ENCODE measurements at places on chromosomes 3 and 15.

DNA sequence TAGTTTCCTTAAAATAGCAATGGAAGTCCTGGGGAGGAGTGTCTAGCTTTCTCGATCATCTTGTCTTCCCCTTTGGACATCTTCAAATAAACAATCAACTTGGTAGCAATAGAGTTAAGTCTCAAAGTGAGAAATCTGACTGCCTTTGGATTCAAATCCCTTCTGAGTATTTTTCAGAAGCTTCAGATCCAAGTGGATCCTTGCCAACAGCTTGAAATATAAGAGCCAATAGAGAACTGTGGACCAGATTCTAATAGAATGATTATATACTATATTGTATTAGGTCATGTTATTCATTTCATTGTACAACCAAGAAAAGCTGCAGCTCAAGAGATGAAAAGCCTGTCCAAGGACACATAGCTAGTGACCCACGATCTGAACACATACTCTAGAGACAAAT is 60.2 kb downstream of the SYNPR start:
- no peak for DNase-seq

- no peak for DNase-seq
These were observed 192.9 kb downstream of the ADAMTSL3 start for GRCh38 chr15:83846847-83847246.

DNA sequence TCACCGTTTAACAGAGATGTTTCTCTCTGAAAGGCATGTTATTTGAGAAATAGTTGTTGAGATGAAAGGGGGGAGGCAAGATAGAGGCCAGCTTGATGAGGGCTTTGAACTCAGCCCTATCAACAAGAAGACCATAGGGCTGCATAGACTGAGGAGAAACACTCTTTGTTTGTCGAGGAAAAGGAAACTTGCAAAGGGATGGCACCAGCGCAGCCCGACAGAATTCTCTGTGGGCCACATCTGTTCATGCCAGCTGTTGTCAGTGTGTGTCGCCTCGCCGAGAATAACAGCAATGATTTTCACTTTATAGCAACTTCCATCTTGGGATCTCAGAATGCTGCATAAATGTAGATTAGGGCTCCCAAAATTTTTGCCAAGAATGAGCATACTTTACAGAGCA is 478.3 kb upstream of the TPRG1 start:
- no peak for DNase-seq

GRCh38 chr15:90190606-90191343 is 10.4 kb upstream of the SEMA4B start:
- no peak for DNase-seq

DNA sequence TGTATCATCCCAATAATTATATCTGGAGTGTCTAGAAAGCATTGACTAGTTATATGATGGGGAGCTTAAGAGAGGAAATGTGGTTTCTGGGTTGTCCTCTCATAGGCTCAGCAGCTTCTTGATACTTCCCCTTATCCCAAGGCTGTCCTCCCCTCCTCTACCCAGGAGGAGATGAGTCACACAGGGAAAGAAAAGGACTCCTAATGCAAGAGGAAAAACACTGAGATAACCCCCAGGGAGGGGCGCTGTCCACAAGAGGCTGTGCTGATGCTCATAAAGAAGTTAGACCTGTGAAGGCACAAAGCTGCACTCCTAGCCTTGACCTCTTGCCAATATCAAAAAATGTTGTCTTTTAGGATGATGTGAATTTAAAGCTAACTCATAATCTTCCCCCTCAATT is 28.8 kb upstream of the GYG1 start:
- no peak for DNase-seq

DNA sequence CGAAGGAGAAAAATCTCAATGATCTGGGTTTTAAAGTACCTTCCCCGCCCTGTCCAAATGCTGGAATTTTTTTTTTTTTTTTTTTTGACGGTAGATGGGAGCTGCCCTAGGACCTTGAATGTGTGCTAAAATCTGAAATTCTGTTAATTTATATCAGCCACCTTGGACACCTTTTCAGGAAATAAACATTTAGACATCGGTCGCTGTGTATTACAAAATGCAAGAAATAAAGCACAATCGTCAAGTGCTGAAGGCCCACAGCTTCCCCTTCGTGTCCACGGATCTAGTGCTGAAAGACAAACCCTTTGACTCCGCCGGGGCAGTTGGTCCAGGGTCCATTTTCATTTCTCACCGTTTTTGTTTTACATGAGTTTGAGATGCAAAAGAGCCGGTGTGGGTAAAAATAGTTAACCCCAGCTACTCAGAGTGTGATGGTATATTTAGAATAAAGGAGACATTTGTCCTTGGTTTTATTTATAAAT is 90.2 kb upstream of the CHD2 start:
- no peak for DNase-seq

- DNase-seq, result no peak
These were observed 191.7 kb upstream of the GADL1 start for GRCh38 chr3:31086148-31086547.

DNA sequence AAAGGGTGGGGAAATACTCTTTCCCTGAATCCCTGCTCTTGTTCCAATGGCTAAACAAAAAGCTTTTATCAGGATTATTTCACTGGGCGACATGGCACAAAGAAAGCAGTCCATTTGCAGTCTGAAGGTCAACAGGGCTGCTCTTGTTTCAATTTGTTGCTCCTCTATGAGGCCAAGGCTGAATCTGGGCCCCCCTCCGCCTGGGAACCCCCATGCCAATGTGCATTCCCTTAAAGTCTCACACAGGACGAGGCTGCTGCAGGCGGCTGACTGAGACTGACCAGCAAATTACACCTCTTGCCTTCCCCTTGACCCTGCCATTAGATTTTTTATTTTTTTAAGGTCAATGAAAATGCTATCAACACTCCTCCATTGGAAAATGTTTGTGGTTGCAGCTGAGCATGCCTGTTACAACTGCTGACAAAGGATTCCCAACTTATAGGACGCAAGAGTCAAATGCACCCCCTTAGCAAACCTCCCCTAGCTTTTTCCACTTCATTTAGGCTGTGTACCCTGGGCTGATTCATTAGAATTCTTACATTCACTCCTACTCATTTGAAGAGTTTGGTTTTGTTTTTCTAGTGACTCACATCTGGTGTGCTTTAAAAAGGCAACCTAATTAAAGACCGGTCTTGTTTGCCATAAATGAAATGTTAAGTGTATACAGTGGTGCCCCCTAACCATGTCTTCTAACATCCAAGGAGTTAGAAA is 60.8 kb upstream of the ARHGEF3 start:
- DNase-seq, result no peak

DNA sequence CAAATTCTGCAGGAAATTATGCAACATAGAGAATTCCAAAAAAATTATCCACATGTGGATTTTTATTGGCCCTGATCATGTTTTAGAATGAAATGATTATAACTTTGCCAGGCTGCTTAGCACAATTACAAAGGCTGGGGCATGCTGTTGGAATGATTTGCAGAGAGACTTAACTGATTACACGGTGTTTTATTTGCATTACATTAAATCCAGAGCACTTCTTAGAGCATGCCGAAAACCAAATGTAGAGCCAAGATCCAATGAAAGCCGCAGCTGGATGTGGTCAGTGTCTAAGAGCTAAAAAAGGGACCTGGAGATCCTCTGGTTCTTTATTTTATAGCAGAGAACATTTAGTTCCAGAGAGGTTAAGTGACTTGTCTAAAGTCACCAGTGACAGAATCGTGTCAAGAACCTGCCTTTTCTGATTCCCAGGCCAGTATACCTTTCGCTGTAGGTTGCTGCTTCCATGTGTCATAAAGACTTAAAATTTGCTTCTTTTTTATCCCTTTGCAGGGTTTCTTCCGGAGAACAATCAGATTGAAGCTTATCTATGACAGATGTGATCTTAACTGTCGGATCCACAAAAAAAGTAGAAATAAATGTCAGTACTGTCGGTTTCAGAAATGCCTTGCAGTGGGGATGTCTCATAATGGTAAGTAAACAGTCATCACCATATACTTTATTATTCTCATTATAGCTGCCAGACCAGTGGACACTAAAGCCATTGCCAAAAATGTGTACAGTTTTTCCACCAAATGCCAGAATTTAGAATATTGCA is 92.0 kb upstream of the TSEN2 start:
- DNase-seq, result no peak

DNA sequence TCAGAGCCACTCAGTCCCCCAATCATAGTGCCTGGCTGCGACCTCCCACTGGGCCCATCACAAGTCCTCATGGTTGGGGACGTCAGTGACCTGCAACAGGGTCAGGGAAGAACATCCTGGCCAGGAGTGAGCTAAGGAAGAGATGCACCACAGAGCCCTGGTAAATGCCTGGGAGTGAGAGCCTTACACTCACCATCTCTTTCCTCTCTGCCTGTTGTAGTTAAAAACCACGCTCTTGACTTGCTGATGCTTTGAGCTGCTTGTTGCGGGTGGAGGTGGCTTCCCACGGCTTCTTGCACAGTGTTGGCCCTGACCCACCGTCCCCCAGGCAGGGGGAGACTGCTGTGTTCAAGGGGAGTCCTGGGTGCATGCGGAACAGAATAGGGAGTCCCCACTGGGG is 91.1 kb upstream of the RGMA start:
- DNase-seq, result no peak

DNA sequence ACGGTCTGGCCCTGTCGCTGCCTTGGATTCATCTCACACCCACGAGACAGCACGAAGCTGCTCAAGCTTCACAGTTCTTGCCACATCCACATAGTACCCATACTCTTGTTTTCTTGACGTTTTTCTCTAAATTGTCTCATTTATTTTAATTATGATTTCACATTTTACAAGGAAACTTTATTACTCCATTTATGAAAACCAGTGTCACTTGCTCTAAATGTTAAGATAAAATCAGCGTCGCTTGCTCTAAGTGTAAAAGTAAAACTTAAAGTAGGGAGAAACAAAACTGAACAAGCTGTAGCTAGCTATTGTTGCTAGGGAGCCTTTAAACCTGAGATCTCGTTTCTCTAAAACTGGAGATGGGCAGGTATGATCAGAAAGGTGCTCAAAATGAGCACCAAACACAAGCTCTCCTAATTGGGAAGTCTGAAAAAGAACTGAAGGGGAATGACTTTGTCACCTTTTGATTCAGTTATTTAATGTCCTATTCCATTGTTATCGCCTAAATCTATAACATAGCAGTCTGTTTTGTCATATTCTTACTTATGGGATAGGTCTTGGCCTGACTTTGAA is 680 bp downstream of the IFT122 start:
- no peak for DNase-seq

GRCh38 chr3:168975576-168975975 is 687.9 kb downstream of the MECOM start:
- DNase-seq, result no peak

- no peak for DNase-seq
These were observed 389.4 kb upstream of the TPM1 start for GRCh38 chr15:62653122-62653521.

DNA sequence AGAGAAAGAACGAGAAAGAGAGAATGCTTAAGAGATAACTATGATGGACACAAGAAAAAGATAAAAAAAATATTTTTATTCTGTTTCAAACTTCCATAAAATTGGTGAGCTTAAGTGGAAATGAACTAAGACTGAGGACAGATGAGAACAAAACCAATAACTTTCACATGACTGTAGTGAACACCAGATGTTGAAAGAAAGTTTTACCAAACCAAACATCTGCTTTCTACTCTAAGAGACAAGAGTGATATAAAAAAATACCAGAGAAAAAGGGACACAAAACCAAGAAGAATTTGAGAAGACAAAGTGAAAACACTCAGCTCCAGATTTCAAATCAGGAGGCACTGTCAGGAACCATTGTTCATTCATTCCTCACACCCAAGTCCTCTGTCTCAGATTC is 147.9 kb downstream of the IMPG2 start:
- no peak for DNase-seq

DNA sequence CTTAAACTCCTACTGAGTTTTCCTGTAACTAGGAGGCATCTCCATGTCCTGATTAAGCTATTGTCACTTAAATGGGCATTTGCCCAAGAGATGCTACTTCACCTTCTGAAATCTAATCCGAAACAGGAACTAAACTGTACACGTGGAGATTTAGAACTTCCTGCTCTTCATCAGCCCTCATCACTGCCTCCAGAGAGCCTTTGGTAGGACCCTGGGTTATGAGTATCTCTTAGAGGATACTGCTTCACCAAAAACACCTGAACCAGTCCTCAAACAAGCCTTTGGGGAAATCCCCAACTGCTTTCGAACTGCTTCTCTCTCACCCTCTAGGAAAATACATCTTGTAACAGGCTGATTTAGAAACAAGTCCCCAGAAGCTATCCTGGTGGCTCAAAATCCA is 320.3 kb downstream of the GAP43 start:
- no peak for DNase-seq

DNA sequence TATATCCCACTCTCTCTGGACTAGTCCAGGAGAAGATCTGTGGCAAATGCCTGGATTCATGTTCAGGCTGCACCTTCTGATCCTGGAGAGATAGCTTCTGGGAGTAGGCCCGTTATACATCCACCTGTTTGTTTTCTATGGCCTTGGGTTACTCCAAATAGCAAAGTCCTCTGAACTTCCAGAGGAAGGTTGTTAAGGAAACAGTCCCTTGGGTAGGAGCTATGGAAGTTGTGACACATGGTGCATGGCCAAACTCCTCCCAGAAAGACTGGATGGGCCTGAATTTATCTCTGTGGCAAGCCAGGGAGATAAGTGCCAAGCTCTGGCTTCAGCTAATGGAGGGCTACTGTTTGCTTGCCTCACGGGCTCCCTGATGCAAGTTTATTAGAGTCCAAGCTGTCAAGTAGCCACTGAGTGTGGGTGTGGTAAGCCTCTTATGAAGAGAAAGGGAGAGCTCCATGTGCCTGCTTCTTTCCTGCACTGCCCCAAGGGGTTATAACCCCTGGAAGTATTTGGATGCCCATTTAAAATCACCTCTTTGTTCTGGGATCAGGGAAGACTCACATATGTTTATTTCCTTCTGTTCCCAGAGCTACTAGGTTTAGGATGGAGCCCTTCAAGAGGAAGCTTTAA is 328.7 kb upstream of the ATP11B start:
- DNase-seq, result no peak

Measured in activated CD8-positive, alpha-beta memory T cell treated with anti-CD3 and anti-CD28 coated beads, Interleukin-2, amount 50 U/mL, for 48 hours (primary cell).